Kidney (tissue), 22 donors: ENCODE measurements at places on chromosomes 13 and 19.

GRCh38 chr19:46296722-46297461 lies at the start of gene HIF3A:
Gene HIF3A, plus strand, starts transcription at chr19:46297042. Its CDS starts 35 bp downstream, at chr19:46297077.
- peak; percentile 86 for DNase-seq

DNA sequence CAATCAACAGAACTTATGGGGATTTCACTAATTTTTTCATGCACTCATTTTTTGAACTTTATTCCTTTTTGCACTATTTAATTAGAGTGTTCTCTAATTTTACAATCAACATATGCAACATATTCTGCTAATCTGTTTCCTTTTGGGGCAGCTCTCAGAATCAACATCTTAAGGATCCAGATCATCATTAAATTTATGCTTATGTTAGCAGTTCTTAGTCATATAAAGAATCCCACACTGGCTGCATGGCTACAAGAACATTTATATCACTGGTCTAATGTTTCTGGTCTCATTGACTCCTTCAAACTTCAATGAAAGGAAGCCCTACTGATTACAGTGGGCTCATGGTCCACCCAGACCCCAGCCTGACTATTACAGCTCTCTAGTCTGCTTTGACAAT lies 245.2 kb downstream of the RBM26 start:
- DNase-seq: no peak

DNA sequence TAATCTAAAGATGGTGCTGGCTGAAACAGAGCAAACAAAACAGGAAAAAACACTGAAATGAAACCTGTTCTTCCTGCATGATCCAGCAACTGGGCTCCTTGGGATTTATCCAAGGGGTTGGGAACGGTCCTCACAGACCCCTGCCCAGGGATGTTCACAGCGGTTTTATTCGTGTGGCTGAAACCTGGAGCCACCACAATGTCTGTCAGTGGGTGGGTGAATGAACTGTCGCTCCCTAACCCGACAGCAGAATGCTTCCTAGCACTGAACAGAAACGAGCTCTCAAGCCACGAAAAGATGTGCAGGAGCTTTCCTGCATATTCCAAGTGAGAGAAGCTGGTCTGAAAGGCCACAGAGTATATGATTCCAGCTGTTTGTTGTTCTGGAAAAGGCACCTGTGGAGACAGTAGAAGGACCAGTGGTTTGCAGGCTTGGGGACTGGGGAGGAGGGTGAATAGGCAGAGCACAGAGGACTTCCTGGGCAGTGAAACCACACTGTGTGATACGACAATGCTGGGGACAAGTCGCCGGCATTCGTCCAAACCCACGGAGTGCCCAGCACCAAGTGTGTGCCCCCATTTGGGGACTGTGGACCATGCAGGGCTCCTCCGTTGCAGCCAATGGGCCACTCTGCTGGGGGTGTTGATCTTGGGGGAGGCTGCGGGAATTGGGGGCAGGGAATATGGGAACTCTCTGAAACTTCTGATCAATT lies 73.9 kb downstream of the TEX29 start:
- peak; percentile 9 for DNase-seq

DNA sequence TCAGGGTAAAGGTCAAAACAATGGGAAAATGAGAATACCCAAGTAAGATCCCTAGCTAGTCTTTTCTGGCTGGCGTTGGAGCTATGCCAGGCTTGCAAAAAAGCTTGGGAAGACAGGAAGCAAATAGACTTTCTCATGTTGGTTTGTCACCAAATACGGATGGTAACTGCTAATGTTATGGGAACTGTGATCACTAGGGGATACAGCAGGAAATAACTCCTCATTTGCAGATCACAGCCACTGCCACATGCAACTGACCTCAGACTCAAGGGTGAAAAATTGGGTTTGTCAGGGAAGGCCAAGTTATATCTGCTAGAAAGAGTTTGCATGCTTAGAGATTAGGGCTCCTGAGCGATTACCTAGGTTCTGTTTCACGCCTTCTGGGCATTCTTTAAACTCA lies 162.9 kb downstream of the NHLRC3 start:
- DNase-seq: no peak

DNA sequence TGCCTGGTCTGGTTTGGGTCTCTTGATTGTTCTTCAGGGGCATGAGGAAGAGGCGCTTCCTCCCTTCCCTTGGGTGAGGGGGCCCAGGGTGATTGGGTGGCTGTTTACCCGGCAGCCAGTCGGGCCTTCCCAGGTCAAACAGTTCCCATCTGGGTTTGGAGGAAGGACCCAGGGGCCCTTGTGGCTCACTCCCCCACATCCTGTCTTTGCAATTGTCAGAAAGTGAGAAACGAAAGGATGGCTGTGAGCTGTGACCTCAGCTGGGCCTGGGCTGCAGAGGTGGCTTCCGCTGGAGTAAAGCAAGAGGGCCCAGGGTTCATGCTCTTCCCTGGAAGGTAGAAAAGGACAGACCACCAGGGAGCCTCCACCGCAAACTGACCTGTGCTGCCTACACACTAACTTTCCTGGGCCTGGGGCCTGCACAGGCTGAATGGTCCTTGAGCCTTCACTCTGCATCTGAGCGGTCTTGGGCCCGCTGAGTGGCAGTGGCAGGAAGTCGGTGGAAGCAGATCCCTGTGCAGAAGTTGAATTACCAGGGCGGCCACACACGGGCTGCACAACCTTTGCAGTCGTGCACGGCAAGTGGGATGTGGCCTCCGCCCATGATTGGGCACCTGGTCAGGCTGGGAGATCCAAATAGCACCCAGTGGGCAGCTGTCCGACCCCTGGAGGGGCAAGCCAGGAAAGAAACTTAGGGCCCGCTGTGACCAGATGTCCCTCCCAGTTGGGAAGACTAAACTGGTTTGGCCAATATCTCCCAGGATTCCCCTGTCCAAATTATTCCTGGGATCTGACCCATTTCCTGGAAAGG lies 5.3 kb upstream of the CD79A start:
- peak; percentile 74 for DNase-seq

GRCh38 chr19:8054169-8054568 lies 1.6 kb downstream of the CCL25 start:
- DNase-seq: no peak

DNA sequence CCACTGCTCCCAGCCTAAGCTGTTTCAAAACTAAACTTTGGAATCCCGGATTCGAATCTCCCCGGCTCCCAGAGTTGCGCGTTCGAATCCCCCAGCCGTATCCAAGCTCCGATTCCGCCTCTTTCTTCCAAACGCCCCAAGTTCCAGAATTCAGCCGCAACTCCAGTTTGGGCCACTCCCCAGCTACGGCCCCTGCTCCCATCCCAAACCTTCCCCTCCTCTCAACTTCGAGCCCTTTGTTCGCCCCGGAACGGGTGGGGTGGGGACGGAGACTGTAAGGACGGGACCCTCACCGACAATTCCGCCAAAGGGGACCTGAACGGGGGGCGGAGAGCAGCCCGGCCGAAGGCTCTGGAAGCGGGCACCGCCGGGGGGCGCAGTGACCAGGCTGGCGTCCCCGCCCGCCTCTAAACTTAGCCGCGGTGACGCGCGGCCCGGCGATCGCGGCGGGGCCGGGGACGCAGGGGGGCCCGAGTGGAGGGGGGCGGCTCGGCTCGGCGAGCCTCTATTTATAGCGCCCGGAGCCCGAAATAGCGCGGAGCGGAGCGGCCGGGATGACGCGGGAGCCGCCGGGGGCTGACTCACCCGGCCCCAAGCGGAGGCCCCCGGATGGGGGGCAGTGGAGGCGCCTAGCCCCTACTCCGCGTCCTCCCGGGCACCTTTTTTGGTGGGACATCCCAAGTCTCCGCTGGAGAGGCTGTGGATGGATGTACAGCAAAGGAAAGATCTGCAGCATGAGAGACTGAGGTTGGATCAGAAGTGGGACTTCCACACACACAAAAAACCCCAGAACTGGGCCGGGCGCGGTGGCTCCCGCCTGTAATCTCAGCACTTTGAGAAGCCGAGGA lies 4.9 kb upstream of the ERCC1 start:
- DNase-seq: peak; percentile 72
